ENCODE measurements at places on chromosomes 13 and 19.

GRCh38 chr13:50914176-50914700 is 4.6 kb downstream of the RNASEH2B start:
- no peak for DNase-seq

DNA sequence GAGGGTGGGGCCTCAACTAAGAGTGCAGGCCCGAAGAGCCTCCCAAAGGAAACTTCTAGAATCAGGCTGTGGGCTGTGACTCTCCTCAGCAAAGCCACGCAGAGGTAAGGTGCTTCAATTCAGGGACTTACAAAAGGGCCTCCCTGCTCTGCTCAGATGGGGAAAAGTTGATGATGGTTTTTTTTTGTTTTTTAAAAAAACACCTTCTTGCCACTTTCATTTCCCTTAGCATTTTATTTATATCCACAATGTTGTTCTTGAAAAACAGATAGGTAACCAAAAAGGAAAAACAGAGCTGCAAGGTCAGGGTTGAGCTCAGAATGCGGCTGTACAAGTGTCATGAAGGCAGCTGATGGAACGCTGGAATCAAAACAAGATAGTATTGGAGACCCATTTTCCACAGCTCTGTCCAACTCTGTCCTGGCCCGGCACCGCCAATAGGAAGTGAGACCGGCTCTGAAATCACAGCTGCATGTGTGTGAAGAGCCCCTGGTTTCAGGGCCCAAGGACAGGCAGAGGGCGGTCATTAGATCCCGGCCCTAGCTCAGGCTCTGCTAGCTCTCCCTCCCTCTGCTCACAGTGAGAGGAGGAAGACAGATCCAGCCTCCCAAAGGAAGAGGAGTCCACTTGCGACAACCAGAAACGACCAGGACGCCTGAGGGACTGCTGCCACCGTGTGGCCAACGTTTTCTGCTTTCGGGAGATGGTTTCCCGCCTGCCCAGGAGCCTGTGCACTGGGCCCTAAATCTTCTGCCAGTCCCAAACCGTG is 58.3 kb downstream of the KLF2 start:
- peak; percentile 59 for DNase-seq

DNA sequence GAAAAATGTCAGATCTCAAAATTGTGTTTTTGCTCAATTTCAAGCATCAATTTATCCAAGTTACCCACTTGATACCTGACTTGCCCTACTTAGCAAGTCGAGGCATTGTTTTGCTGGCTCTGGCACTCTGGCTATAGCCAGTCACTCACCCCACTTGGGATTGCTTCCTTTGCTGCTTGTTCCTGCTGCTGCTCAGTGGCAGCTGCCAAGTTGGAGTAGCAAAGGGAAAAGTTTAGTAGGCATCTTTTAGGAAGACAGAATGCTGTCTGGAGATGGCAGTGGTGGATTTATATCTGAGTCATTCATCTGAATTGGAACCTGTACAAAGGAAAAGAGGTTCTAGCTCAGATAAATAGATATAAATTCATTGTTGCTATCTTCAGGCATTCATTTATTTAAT is 41.2 kb downstream of the PCCA start:
- DNase-seq = no peak

- no peak for DNase-seq
These were observed 17.7 kb downstream of the CEACAM8 start for GRCh38 chr19:42577016-42577415.

DNA sequence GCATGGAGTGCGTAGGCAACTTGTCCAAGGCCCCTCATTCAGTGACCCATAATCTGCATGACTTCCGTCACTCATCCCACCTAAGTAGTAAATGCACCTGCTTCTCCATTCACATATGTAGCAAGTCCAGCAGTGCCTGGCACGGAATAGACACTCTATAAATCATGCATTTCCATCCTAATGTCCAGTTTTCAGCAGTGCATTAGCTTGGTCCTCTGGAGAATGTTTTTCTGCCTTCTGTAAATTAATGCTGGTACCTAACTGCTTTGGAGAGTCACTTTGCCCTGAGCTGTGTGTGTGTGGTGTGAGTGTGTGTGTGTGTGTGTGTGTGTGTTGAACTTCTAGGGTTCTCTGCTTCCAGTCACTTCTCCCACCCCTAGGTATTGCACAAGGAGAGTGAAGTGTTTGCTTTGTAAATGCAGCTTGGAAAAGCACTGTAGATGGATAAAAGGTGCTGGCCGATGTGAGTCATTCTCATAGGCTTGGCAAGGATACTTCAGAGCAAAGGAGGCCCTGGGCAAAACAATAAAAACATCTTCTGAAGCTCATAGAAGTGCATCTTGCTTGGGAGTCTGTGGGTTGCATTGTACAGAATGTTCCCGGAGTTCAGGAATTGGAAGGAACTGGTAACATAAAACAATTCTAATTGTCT is 181.8 kb downstream of the KATNAL1 start:
- DNase-seq = no peak

GRCh38 chr19:28351761-28352160 is 861.2 kb downstream of the UQCRFS1 start:
- DNase-seq = no peak

DNA sequence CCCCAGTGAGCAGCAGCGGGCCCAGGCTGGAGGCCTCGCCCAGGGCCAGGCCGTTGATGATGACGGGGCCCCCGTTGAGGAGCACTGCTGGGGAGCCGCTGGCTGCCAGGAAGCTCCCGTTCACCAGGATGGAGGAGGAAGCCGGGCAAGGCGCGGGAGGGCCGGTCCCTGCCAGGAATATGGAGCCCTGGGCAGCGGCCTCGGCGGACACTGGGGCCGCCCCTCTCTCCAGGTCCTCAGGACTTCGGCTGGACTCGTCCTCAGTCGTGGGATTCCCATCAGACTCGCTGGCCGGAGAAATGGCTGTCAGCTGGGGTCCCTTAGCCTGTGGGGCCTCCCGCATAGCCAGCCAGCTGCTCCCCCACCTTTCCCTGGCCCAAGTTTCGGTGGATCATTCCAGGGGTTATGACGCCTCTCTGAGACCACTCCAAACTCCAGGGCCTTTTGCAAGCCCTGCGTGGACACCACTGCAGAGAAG is 2.1 kb downstream of the SIX5 start:
- no peak for DNase-seq

- no peak for DNase-seq
These were observed 219.9 kb upstream of the IRS2 start for GRCh38 chr13:110006304-110006703.

DNA sequence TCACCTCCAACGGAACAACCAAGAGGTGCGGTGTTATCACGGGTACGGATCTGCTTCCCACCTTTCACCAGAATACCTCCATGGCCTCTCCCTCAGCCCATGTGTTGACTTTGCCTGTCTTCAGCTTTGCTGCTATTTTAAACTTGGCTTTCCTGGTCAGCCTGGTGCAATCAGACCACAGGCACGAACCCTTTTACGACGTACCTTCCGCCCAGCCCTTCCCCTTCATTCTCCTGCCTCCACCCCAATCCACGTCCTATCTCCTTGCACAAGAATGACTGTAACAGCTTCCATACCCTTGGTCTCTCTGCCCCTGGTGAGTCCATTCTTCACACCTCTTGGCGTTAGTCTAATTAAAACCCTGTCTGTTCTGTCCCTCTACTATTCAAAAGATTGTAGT is 431.7 kb downstream of the EFNB2 start:
- DNase-seq = no peak

GRCh38 chr13:94195715-94196114 is 283.8 kb downstream of the DCT start:
- DNase-seq = no peak
